ENCODE measurements at places on chromosomes 1 and 21.
A peak's percentile ranks its signal among the peaks of the same experiment; 100 is the strongest.

- no peak for DNase-seq
These were observed 80.4 kb upstream of the TARDBP start for GRCh38 chr1:10932088-10932487.

- DNase-seq, result no peak
These were observed 251.0 kb downstream of the LRRIQ3 start for GRCh38 chr1:73947009-73947408.

DNA sequence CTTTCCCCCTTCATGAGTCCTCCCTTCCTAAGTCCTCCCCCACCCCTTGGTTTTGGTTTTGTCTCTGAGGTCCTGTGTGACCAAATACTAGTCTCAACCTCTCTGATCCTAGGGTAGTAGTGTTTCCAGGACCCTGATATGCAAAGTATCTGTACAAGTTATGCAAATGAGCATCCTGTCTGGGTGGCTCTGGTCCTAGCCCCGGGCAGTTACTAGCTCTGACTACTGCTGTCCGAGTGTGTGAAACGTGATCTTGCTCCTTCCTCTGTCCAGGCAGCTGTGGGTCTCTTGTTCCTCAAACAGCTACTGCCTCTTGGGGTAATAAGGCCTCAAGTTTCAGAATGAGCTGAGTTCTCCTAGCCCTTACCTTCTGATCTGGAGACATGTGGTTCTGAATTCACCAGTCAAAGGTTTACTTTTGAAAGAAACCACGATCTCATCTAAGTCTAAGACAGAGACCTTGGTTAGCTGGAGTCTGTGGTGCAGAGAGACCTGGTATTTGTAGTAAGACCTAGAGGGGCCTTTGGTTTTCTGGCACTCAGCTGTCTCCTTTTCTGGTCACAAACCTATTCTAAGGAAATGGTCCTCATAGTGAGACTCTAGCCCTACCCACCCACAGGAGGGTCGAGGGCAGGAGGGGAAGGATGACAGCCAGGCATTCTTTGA, 31.0 kb upstream of the IL19 start:
- DNase-seq, result peak; percentile 29

- DNase-seq, result no peak
These were observed 515 bp downstream of the MAN1C1 start for GRCh38 chr1:25616987-25617624.

GRCh38 chr1:147757015-147757990, 3.1 kb downstream of the GJA5 start:
- no peak for DNase-seq

GRCh38 chr1:222926566-222926965, 111.7 kb downstream of the DISP1 start:
- DNase-seq, result peak; percentile 81

GRCh38 chr1:226946285-226946684, 6.2 kb downstream of the COQ8A start:
- no peak for DNase-seq

DNA sequence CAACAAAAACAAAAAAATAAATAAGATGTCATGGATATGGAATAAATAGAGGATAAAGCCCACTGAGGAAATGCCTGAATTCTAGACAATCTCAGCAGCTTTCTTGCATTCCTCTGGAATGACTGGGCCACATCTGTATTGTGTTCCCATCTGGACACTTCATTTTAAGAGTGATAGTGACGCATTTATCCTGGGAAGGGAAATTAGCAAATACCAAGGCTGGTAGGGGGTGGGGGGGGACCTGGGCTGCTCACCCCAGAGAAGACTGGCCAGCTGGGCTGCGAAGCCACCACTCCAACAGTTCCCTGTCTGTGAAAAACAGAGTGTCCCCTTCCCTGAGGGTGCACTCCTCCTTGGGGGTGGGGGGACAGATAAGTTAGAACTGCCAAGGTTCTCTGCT, 106.3 kb downstream of the HIVEP3 start:
- peak; percentile 70 for DNase-seq

GRCh38 chr1:162185314-162186025, 116.0 kb downstream of the NOS1AP start:
- DNase-seq, result peak; percentile 73

DNA sequence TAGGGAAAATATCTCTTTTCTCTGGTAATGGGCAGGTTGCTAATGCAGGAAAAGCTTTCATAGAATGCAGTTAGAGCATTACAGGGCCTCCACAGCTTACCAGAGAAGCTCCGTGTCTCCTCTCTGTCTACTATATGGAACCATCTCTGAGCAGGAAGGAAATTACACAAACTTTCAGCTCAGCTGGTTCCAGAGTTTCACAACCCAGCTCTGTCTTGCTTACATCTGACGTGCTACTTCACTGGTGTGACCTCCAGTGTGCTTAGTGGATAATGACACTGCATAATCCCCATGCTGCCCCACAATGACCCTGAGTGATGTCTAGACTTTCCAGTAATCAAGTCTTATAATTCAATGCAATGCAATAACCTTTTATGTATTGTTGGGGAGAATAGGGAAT, 4.3 kb upstream of the FGGY start:
- peak; percentile 94 for DNase-seq

DNA sequence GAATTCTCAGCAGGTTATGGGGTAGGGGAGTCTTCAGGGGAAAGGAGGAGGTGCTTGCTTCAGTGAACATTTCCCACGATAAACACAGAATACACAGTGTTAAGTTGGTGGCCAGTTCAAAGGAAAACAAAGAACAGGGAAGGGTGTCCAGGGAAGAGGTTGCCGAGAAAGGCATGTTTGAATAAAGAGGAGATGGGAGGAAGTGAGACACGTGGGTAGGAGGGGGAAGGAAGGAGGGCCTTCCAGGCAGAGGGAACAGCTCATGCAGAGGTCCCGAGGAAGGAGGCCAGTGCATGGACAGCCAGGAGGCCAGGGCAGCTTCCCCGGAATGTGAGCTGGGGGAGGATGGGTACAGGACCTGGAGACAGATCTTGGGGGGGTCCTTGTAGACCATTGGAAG, 130.3 kb upstream of the TMEM51 start:
- peak; percentile 27 for DNase-seq

DNA sequence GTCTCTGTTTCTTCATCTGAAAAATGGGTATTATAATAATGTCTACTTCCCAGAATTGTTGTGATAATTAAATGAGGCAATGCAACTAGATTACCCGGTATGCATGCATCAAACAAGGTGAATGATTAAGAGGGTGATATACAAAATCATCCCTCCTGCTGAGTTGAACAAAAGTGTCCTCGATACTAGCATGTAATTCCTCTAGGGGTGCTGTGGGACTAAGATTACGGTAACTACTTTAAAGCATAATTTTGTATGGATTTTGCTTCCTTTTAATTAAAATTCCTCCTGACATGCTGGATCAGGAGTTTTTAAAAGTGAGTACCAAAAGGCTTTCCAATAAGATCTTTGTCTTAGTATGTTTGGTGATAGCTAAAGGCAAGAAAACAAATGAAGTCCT, 98.7 kb upstream of the PRMT6 start:
- no peak for DNase-seq

GRCh38 chr1:87902830-87903229, 574.1 kb downstream of the LMO4 start:
- peak; percentile 22 for DNase-seq

GRCh38 chr1:230806552-230806951, 59.4 kb downstream of the CAPN9 start:
- DNase-seq, result no peak

DNA sequence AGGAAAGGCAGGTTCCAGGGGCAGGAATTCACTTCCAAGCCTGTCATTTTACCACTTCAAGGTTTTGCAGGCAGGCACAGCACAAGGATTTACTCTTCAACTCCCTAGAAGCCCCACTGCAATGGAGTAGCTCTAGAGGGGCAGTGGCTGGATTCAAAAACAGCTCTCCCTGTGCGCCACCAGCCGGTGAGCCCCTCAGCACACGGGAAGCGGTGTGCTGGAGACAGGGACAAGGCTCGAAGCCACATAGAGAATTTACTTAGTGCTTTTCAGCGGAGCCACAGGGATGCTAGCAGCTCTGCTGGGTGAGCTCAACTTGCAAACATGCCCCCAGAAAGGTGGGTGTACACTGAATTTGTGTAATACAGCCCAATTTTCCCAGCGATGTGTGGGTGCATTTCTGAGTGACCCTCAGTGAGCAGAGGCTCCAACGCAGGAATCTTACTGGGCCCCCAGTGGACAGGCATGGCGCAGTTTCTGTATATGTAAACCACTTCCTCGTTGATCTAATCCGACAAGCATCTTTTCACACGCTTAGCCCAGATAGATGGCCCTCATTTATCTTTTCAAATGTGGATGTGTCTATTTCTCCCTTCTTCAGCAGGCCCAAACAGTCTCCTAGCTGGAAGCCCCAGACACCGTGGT, 10.9 kb downstream of the VWA5B1 start:
- no peak for DNase-seq

DNA sequence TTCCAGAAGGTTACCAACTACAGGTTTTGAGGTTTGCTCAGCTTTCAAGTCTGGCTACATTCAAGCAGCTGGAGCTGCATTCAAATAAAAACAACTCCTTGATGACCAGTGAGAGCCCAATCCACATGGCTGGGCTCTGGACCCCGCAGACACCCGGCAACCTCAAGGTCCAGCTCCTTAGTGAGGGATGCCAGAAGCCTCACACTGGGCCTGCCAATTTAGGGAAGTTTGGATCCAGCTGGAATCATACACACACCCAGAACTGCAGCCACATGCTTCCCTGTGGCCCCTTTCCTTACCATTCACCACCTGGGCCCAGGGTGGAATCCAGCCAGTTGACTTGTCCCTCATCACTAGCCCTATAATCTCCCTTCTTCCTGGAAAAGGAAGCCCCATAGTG, 123.7 kb downstream of the UBE2U start:
- DNase-seq, result no peak

DNA sequence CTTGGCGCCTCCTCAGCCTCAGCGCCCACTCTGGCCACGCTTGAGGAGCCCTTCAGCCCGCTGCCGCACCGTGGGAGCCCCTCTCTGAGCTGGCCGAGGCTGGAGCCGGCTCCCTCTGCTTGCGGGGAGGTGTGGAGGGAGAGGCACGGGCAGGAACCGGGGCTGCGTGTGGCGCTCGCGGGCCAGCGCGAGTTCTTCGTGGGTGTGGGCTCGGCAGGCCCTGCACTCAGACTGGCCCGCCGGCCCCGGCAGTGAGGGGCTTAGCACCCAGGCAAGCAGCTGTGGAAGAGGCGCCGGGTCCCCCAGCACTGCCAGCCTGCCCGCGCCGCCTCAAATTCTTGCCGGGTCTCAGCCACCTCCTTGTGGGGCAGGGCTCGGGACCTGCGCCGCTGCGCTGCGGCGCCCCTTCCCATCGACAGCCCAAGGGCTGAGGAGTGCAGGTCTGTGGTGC, 61.4 kb downstream of the SLC16A1 start:
- DNase-seq, result no peak

GRCh38 chr1:215198021-215198420, 115.5 kb downstream of the KCNK2 start:
- DNase-seq, result no peak

GRCh38 chr1:164660775-164661174, 101.8 kb downstream of the PBX1 start:
- DNase-seq, result no peak

- DNase-seq, result no peak
These were observed 48.7 kb downstream of the PTPRU start for GRCh38 chr1:29284961-29285560.

Data from iris pigment epithelial cell (primary cell).